ENCODE measurements at places on chromosomes 13 and 19. TPM values are rescaled to one million over a fixed set of nuclear protein-coding genes. Genes with fewer than 3 reads are reported as not detected.
A peak's percentile ranks its signal among the peaks of the same experiment; 100 is the strongest.

Gene CALR3
- not detected for total RNA-seq

Gene ZGLP1
- 11.3 TPM for total RNA-seq

Gene KCNC3
- 4.0 TPM for total RNA-seq

Gene LILRB5
- total RNA-seq = not detected

Gene MIR17HG
- total RNA-seq = 40.6 TPM

Gene SLC25A41
- 1.6 TPM for total RNA-seq

Gene ZNF433
- 5.8 TPM for total RNA-seq

Gene KLK12
- total RNA-seq = not detected

GRCh38 chr19:5536337-5536894, 31.3 kb downstream of the TINCR start:
- DNase-seq = peak; percentile 57

GRCh38 chr19:28425046-28425931, 787.7 kb downstream of the UQCRFS1 start:
- no peak for DNase-seq

DNA sequence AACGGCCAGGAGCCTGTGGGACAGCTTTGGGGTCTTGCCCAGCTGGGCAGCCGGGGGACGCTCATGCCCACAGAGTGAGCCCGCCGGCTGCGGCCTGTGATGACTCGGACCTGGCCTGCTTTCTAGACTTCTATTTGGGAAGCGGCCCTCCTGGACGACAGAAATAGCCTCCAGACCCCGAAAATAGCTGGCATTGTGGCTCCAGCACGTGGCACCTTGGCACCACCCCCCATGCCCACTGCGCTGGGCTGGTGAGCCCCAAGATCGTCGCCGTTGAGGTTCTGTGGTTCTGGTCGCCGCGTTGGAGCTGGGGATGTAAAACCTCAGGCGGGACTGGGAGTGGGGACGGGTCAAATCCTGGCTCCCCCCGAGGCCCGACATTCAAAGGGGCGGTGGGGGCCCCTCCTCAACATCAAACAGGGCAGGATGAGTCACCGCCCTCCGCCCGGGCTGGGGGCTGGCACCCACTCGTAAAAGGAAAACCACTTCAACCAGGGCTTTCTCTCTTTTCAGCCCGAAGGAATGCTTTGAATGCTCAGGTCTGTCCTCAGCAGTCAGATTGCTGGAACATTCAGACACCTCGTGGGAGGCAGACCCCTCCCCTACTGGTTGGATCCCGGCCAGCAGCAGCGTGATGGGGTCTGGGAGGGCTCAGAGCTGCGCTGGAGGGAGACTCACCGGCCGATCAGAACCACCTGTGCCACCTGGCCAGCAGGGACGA, 42.1 kb downstream of the GADD45B start:
- DNase-seq = no peak

GRCh38 chr13:78655007-78655406, 3.9 kb downstream of the OBI1 start:
- no peak for DNase-seq

GRCh38 chr19:992670-993055, 7.6 kb upstream of the GRIN3B start:
- DNase-seq = no peak

- no peak for DNase-seq
Observed at GRCh38 chr19:11541238-11541637, 2.6 kb downstream of the CNN1 start.

- DNase-seq = no peak
Observed at GRCh38 chr19:9381361-9381785, 18.6 kb downstream of the ZNF177 start.

DNA sequence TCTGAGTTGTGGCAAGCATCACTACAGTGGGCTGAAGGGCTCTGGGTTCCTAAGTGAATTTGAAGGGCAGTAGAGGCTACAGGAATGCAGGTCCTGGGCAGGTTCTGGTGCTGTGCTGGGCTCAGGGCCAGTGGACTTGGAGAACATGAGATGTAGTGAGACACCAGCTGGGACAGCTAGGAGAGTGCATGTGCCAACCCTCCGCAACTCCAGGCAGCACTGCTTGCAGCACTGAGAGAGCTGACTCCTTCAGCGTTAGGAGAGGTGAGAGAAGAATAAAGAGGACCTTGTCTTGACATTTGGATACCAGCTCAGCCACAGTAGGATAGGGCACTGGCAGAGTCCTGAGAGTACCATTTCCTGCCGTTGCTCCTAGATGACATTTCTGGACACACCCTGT, 739.9 kb upstream of the PRR20A start:
- DNase-seq = no peak

- DNase-seq = no peak
Observed at GRCh38 chr13:31204592-31204991, 4.8 kb downstream of the B3GLCT start.

DNA sequence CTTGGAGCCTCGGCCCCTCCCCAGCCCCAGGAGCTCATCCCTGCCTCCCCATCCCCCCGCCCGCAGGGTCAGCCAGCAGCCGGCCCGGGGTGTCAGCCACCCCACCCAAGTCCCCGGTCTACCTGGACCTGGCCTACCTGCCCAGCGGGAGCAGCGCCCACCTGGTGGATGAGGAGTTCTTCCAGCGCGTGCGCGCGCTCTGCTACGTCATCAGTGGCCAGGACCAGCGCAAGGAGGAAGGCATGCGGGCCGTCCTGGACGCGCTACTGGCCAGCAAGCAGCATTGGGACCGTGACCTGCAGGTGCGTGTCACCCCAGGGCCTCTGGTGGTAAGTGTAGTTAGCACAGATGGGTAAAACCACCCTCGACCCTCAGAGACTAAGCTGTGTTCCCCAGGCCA, 13.8 kb downstream of the MAP1S start:
- no peak for DNase-seq

DNA sequence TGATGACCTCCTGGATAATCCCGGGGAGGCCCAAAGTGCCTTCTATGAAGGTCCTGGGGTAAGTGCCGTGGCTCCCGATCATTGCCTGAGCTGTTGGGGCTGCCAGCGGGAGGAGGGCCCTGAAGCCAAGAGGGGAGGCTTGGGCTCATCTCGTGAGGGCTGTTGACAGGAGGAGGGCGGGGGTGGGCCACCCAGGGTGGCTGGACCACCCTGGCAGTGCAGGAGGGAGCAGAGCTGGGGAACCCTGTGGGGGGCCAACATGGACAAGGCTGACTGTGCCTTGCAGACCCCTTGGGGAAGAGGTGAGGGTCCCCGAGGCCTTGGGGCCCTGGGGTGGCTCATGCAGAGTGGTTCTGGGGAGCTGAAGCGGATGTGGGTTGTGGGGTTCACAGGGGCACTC, 37.4 kb upstream of the EHD2 start:
- DNase-seq = no peak

GRCh38 chr13:95499811-95500712, 52.5 kb upstream of the CLDN10 start:
- DNase-seq = no peak

- no peak for DNase-seq
Observed at GRCh38 chr13:23651887-23652286, 81.7 kb downstream of the TNFRSF19 start.

Measured in neural crest cell (in vitro differentiated cells).